Fibroblast of upper back skin (primary cell): ENCODE measurements at places on chromosomes 5 and 9.

GRCh38 chr9:130327781-130328348, 62.3 kb downstream of the HMCN2 start:
- DNase-seq = peak; percentile 46

DNA sequence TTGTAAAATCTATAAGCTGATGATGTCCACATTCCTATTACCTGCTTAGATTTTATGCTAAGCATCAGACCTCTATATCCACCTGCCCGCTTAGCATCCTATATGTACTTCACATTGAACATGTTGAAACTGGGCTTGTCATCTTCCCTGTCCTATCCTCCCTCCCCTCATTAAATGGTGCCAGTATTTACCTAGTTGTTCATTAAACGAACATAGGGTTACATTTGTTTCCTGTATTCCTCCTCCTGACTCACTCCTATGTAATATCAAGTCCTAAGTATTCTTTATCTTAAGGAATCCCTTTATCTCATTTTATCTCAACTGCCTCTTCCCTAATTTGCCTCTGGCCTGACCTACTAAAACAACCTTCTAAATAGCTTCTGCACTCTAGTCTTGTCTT, 177.8 kb upstream of the MEF2C start:
- no peak for DNase-seq

GRCh38 chr9:131178926-131179325, 53.5 kb downstream of the NUP214 start:
- no peak for DNase-seq

DNA sequence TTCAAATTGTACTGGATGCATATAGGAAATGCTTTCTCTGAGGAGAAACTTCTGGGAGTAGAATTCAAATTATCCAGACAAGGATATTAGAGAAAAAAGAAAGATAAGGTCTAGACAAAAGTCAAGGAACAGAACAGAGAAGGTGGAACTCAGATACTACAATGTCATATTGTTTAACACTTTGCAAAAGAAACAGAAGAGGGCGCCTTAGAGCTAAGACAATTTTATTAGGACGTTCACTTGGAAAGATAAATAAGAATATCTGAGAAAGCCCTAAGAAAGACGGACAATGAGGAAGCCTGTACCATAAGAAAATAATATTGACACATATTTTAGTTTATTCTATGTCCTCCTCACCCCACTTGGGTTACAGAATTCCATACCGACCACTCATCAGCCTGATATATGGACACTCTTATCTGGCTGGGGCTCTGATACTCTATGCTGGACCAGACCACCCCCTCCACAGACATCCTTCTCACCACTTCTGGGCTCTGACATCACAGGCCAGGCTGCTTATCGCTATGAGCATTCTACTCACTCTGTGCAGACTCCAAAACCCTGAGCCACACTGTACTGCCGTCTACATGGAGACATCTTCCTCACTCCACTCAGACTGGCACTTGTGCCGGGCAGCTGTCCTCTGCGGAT, 9.1 kb upstream of the AK3 start:
- DNase-seq = peak; percentile 41

DNA sequence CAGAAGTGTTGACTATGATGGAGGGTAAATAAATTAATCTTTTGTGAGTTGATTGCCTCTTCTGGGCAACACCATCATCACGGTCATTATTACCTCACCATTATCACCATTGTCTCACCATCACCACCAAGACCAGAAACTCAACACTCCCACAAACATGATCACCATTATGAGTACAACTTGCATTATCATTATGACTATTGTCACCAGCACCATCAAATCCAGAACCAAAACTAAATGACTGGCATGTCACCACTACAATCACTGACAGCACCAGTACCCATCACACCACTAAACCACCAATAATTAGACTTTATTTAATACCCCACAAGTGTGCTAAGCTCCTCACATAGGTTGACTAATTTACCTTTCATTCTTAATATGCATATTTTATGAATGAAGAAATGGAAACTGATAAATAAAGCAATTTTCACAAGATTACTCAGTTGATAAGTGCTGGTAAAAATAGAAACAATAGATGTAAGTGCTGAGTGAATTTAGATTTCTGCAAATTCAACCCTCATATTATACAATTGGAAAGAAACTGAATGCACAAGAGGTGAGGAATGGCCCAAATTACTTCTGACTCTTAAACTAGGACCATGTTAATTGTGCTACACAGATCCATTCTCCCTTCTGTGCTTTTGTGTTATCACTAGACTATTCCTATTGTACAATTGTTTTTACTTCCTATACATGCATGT, 517.8 kb upstream of the PAPPA start:
- no peak for DNase-seq

GRCh38 chr9:107273634-107274033, 9.4 kb upstream of the RAD23B start:
- no peak for DNase-seq

DNA sequence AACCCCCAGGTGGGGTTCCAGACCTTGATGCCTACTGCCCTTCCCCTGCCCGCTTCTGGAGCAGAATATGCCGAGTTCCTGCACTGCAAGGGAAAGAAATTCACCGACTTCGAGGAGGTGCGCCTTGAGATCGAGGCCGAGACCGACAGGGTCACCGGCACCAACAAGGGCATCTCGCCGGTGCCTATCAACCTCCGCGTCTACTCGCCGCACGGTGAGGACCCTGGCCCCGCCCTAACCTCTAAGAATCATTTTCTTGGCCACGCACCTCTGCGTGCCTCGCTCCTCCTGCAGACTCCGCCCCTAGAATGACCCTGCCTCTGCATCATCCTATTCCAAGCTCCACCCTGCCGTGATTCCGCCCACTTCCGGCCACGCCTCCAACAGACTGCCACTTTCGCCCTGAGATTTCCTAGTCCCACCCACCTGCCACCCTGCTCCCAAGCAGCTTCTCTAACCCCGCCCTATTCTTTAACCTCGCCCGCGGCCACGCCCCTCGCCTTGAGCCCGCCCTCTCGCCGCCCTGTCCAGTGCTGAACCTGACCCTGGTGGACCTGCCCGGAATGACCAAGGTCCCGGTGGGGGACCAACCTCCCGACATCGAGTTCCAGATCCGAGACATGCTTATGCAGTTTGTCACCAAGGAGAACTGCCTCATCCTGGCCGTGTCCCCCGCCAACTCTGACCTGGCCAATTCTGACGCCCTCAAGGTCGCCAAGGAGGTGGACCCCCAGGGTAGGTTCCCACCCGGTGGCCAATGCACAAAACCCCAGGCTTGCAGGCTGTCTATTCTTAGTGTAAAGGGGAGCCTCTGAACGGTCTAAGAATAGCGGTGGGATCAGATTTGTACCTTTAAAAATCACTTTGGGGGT, 15.6 kb downstream of the DNM1 start:
- peak; percentile 43 for DNase-seq

- DNase-seq = no peak
These were observed 2.9 kb upstream of the DPH7 start for GRCh38 chr9:137581361-137582285.

- DNase-seq = no peak
These were observed 44.0 kb downstream of the ASS1 start for GRCh38 chr9:130488621-130489330.

GRCh38 chr9:105074491-105074890, 146.5 kb upstream of the ABCA1 start:
- DNase-seq = no peak

- no peak for DNase-seq
These were observed 570.6 kb upstream of the CLINT1 start for GRCh38 chr5:158429564-158429963.

DNA sequence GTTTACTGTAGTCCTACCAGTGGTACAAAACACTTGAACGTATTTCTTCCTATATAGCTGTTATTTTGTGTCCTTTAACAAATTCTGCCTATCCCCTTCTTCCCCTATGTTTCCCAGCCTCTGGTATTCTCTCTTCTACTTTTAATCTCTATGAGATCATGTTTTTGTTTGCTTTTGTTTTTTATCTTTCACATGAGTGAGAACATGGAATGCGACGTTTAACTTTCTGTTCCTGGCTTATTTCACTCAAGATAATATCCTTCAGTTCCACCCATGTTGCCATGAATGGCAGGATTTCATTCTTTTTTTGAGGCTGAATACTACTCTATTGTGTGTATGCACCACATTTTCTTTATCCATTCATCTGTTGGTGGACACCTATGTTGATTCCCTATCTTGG, 634.4 kb upstream of the WWC1 start:
- DNase-seq = no peak

DNA sequence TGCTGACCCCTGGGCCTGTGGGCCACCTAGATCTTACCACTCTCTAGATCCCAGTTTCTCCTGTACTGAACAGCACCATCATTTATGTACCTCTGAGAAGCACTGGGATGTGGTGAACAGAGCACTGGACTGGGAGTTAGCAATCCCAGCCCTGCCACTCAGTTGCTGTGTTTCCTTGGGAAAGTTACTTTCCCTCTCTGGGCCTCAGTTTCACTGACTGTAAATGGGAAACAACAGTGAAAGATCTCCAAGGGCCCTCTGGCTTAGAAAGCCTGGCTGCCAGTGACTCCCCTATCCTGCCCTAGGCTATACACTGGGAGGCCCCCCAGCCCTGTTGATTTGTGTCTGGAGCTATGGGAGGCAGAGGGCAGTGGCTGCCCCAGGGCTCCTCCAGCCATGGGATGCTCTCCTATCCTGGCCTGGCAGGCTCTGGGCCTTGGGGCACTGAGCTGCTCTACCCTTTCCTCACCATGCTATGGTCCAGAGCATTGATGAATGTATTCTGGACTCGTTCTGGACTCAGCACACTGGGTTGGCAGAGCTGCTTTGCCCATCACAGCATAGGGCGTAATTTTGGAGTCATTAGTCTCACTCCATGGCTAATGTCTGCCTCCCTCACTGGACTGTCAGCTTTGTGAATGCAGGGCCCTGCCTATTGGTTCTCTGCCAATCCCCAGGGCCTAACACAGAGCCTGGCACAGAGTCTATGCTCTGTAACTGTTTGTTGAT, 99.3 kb downstream of the RGS3 start:
- no peak for DNase-seq

GRCh38 chr5:79842006-79842881, 148.8 kb downstream of the MTX3 start:
- no peak for DNase-seq

DNA sequence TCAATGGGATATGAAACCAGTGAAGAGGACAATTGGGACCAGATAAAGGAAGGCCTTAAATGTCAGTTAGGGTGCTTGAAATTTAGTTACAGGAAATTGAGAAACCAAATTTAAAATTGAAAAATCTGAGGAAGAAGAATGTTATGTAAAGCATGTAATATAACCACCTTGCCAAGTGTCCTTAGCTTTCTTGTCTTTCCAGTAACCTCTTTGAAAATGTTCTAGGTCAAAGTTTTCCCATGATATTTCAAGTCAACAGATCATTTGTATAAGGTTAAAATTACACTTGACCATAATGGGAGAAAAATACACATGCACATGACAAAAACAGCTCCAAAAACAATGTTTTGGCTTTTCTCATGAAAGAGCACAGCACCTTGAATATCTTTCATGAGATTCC, 21.1 kb downstream of the LOX start:
- DNase-seq = no peak

- DNase-seq = peak; percentile 70
These were observed 63.8 kb downstream of the ANKRD55 start for GRCh38 chr5:56169281-56169680.

DNA sequence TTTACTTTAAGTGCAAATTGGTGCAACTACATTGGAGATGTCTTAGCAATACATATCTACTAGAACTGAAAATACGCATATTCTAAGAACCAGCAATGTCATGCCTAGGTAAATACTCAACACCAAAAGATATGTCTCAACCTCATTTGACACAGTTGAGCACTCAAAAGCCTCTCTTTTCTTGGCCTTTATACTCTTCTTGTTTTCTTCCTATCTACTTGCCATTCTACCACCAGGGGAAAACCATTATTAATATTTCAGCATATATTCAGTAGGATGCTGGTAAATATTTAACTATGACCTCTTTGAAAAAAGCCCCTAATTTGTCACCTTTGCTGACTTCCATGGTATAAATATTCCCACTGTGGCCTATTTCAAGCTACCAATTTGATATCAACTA, 443.8 kb downstream of the LRRC70 start:
- DNase-seq = no peak

DNA sequence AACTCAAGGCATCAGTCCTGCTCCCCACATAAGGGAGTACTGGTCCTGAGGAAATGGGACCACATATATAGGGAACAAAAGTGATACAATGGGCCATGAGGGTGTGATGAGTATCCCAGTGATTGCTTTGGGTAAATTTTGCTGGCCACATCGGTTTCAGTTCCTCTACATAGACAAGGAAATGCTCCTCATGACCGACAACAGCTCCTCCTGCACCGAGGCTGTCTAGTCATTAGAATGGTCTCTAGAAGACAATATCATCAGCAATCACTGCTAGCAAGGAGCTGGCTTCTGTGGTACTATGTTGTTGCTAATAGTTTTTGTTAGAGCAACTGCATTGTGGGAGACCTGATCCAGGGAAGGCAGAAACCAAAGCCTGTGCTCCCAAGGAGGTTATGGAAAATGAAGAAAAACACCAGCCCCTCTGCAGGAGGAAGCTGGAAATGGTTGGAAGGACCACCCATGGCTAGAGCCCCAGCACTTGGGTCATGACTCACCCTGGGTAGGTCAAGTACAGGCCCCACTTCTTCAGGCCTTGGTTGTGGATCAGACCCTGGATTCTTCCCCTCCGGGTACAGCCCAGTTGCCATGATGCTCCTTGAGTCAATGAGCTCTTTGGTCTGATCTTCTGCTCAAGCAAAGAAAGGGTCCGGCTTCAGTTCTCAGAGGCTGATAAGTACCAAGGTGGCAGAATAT, 3.4 kb upstream of the CTSL start:
- no peak for DNase-seq

GRCh38 chr5:172113036-172113435, 75.0 kb downstream of the STK10 start:
- peak; percentile 77 for DNase-seq

DNA sequence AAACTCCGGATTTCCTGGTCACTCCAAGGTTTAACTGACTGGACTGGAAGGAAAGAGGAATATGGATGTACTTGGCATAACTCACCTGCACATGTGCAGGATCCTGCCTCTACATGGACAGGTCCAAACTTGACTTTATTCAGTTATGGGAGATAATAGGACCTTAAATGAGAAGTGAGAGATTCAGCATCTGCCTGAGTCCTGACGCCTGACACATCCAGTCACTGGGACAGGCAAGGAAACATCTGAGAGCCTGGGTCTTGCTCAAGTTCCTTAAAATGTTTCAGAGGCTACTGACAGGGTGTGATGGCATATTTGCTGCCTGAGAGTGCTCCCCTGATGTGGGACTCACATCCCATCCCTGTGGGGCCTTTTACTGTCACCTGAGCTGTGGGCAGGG, 34.9 kb downstream of the ZNF354A start:
- no peak for DNase-seq

- DNase-seq = no peak
These were observed 111.1 kb downstream of the TLR4 start for GRCh38 chr9:117815315-117815714.

GRCh38 chr9:83966209-83966582, 13.8 kb downstream of the HNRNPK start:
- no peak for DNase-seq

GRCh38 chr9:112332674-112332976, 794 bp downstream of the PTBP3 start:
- DNase-seq = no peak

- peak; percentile 78 for DNase-seq
These were observed 41.3 kb downstream of the ZNF474 start for GRCh38 chr5:122170620-122171019.

- DNase-seq = no peak
These were observed 67.0 kb downstream of the CAST start for GRCh38 chr5:96729156-96729555.
